Stimulated activated CD4-positive, alpha-beta T cell treated with anti-CD3 and anti-CD28 coated beads, TNF-alpha, amount 100 ng/mL, for 4 hours (primary cell): ENCODE measurements at places on chromosomes 16 and 17.

- no peak for DNase-seq
These were observed 644 bp upstream of the RHOT1 start for GRCh38 chr17:32141679-32142037.

GRCh38 chr17:40496170-40496569 is 5.3 kb downstream of the TNS4 start:
- no peak for DNase-seq

DNA sequence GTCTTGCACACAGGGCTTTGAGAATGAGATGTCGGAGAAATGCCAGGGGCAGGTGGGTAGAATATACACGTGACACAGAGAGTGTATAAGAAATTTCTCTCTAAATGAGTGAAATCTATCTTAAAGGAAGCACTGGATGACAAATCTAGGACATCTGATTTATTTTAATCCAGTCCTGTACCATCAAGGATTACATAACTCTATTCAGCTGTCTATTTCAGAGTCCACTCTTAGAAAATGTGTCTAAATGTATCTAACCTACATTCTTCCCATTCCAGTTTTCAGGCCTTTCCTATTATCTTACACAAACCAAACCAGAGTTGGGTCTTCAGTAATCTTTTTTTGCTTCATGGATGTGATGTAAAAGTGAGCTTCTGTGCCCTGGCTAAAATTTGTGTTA is 181.9 kb downstream of the CNTNAP4 start:
- no peak for DNase-seq

- no peak for DNase-seq
These were observed 354.3 kb downstream of the C16orf95 start for GRCh38 chr16:86962913-86963312.

- DNase-seq = no peak
These were observed 71.7 kb upstream of the BRD7 start for GRCh38 chr16:50440531-50440930.

DNA sequence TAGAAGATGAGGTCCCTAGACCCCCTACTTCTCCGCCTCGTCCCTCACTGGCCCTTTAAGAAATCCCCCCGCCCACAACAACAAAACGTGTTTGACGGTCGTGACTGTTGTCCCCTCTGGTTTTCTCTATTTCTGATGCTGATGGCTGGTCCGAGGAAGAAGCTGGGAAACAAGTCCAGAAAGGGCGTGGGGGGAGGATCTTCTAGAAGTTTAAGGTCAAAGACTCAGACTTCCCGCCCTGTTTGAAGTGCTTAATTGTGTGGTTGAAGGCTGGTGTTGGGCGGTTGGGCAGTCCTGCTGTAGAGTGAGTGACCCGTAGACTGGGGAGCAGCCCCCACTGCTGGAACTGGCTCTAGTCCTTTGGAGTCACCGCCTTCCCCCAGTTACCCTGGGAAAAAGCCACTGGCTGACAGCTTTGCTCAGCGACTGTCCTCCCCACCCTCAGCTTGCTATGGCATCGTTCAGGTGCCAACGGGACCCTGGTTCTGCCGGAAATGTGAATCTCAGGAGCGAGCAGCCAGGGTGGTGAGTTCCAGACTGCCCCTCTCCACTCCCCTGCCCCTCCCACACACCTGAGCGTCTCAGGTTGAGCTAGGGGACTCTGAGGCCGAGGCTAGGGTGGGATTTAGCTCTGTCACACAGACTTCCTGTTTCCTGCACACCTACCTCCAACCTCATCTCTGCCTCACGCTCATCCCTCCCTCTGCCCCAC is 1.6 kb downstream of the MLLT6 start:
- peak; percentile 53 for DNase-seq

DNA sequence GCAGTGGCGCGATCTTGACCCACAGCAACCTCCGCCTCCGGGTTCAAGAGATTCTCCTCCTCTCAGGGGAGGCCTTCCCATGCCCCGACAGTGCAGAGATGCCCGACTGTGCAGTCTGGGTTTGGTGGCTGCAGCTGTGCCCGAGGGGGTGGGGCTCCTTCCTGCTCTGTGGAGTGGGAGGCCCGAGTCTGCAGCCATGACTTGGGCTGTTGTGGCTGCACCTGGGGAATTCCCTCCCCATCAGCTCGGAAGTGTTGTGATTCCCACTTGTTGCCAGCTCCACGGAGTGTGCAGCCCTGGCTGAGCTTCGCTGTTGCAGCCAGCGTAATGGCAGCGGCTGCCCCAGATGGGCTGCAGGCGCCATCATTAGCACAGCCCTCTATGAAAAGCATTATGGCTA is 66.4 kb upstream of the SMIM36 start:
- DNase-seq = no peak

DNA sequence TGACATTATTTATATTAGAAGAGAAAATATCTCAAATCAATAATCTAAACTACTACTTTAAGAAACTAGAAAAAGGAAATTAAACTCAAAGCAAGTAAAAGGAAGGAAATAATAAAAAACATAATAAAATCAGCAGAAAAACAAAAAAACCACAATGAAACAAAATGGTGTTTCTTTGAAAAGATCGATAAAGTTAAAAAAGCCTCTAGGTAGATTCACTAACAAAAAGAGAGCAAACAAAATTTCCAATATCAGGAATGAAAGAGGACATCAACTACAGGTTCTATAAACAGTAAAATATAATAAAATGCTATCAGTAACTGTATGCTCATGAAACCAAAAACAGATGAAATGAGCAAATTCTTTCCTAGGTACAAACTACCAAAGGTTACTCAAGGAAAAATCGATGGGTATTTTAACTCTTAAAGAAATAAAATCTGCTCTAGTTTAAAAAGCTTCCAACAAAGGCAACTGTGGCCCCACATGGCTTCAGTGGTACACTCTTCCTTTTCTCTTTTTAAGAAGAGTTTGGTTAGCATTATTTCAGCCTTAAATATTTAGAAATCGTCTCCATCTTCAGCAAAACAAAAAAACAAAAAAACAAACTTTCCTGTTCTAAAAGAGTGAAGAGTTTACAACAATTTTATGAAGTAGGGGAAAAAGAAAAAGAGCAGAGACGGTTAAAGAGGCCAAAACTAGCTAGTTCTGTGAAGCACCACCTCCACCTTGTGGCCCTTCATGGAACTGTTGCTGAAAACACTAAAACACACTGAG is 102.2 kb downstream of the TRIM37 start:
- peak; percentile 26 for DNase-seq

DNA sequence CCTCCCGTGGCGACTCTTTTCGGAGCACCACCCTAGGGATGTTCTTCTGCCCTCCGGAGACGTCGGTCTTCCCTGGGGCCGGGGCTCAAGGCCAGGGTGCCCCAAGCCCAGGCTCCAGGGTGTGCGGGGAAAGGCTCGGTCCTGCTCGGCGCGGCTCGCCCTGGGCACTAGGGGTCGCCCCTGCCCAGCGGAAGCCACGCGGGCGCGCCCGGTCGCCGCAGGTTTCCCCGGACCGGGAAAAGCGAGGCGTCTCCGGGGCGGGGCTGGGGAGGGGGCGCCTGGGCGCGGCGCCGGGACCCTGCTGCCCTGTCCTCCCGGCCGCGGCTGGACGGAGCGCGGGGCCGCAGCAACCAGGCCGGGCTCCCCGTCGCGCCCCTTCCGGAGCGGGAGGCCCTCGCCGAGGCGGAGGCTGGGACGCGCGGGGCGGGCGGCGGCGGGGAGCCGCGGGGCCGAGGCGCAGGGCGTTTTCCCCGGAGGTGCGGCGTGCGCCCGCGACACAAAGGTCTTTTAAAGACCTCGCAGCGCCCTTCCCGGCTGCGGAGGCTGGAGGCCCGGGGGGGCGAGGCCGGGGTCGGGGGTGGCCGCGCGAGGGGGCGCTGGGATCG is 76.4 kb downstream of the MRC2 start:
- peak; percentile 57 for DNase-seq
